Stimulated activated CD8-positive, alpha-beta memory T cell treated with anti-CD3 and anti-CD28 coated beads, Interleukin-15, amount 100 ng/mL, for 4 hours (primary cell): ENCODE measurements at places on chromosomes 6 and 20.

GRCh38 chr6:97437087-97437486 lies 154.1 kb upstream of the MMS22L start:
- DNase-seq: no peak

- no peak for DNase-seq
Observed at GRCh38 chr6:104186831-104187230, 672.9 kb downstream of the HACE1 start.

- DNase-seq: no peak
Observed at GRCh38 chr20:35934050-35934449, 20.3 kb downstream of the SCAND1 start.

DNA sequence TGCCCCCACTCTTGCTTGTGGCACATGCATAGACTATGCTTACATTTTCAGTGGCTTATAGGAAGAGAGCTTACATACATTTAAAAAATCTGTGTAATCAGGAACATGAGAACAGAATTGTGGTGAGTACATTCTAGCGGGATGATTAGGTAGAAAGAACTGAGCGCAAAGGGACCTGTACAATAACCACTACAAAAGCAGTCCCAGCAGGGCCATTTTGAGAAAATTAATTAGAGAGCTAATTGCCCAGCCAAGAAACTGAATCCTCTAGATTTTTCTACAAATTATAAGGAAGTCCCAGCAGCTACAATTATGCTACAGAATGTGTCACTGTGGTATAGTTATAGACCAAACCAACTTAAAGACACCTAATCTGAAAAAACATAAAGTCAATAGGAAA lies 105.6 kb upstream of the TNFAIP3 start:
- DNase-seq: no peak

DNA sequence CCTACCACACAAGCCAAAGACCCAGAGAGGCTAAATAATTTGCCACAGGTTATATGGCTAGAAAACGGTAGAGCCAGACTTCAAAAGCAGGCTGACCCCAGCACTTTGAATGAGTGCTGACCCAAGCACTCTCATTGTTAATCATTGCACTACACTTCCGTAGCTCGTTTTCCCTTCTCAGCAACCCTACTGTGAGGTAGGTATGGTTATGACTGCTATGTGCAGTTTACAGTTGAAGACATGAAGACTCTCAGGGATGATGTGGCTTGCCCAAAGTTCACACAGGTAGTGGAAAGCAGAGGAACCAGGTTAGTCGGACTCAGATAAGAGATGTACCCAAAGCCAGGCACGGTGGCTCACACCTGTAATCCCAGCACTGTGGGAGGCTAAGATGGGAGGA lies 33.5 kb upstream of the RIMS4 start:
- no peak for DNase-seq

DNA sequence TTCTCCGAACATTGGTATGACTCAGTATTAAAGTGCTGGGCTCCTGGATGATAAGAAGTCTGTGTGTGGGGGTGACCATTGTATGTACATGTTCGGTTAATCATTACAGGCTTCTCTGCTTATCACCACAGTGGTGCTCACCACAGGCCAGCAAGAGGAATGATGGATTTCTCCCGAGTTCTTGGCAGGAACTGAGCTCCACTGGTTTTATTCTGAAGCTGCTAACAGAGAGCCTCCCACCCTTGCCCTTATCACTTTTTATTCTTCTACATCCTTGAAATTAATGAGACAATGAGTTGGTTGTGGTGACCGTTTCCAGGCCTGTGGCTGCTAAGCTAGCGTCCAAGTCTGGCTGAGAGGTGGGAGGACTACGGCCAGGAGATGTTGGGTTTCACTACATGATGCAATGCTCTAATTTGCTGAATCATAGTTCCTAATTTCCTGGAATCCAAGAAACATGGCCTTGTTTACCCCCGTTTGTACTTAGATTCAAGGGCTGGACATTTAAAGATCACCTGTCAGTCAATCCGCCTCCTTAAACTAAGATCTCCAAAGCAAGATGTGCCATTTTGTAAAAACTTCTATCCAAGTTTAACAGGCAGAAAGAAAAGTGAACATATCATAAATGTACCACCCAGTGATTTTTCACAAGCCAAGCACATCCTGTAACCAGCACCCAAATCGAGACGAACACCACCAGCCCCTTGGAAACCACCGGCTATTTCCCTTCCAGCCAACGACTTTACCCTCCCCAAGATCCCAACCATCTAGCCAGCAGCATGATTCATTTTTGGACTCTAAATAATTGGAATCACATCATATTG lies 172.5 kb downstream of the FOXA2 start:
- DNase-seq: no peak

- no peak for DNase-seq
Observed at GRCh38 chr6:56699066-56699654, 56.5 kb upstream of the DST start.

DNA sequence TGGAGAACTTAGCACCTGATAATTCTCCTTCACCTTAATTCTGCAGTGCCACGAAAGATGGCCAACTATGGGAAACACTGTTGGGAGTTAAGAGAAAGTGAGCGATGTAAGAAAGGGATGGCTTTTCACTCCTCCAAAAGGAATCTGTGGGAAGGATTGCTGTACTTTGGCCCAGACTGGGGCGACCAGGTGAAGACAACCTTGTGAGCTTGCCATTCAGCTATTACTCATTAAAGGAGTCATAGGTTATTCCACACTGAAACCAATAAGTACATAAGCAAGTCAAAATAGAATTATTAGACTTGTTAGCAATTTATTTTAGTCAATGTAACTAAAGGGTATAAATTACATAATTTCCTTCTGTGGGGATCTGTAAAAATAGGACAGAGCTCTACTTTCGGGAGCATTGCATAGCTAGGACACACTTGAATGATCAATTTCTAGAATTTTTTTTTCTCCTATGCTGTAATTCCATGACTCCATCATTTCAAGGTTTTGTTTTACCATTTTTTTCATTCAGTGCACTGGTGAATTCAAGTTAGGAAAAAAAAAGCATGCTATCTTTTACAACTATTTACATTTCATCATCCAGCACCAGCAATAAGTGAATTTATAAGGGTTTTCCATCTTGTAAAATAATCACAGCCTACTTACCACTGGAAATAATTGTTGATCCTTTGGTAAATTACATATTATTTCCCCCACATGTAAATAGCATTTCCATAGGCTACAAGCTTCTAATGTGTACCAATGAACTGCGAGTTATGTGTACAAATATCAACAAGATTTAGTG lies 231.7 kb downstream of the SIM1 start:
- DNase-seq: no peak

DNA sequence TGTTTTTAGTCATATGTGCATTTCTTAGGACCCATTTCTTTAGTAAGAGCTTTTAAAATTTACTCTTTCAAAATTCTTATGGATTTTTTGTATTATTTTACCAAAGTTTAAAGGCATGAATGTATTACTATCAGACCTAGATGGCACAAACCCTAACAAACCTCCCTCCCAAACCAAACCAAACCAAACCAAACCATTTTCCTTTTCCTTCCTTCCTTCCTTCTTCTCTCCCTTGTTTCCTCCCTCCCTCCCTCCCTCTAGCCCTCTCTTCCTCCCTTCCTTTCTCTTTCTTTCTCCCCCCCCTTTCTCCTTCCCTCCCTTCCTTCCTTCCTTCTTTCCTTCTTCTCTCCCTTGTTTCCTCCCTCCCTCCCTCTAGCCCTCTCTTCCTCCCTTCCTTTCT lies 1001.8 kb upstream of the CITED2 start:
- no peak for DNase-seq

- DNase-seq: no peak
Observed at GRCh38 chr6:32215617-32216016, 8.2 kb downstream of the NOTCH4 start.

GRCh38 chr6:136609873-136610706 lies 59.9 kb upstream of the MAP7 start:
- DNase-seq: no peak

- no peak for DNase-seq
Observed at GRCh38 chr20:51159303-51159702, 136.4 kb upstream of the KCNG1 start.

DNA sequence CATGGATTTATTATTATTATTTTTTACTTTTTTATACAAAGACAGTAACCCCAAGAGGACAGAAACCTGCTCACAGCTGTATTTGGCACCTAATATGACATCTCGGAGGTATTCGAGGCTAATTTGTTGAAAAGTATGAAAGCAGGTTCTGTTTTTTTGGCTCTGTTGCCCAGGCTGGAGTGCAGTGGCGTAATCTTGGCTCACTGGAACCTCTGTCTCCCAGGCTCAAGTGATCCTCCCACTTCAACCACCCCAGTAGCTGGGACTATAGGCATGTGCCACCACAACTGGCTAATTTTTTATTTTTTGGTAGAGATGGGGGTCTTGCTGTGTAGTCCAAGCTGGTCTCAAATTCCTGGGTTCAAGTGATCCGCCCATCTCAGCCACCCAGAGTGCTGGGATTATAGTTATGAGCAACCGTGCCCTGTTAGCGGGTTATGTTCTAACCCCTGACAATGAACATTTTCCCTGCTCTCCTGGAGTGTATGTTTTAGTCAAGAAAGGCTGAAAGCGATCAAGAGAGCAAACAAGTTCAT lies 53.7 kb upstream of the ZNF217 start:
- DNase-seq: no peak

GRCh38 chr6:20791944-20792343 lies 257.7 kb downstream of the CDKAL1 start:
- no peak for DNase-seq
